ENCODE measurements at places on chromosomes 5 and 9.

GRCh38 chr5:57157666-57158065, 16.2 kb upstream of the GPBP1 start:
- DNase-seq: no peak

- DNase-seq: no peak
Measured at GRCh38 chr9:115445655-115446054, 327.7 kb upstream of the TNC start.

DNA sequence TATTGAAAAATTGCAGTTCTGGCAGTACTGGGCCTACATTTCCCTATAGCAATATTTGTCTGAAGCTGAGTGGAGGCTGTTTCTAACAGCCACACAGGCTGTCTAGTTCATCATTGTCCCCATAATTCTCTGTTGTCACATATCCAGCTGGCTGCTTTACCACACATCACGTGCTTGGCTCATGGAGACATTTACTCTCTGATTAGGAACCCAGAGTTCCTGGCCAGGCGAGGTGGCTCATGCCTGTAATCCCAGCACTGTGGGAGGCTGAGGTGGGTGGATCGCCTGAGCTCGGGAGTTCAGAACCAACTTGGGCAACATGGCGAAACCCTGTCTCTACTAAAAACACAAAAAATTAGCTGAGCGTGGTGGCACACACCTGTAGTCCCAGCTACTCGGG, 81.4 kb downstream of the PGM5 start:
- no peak for DNase-seq

DNA sequence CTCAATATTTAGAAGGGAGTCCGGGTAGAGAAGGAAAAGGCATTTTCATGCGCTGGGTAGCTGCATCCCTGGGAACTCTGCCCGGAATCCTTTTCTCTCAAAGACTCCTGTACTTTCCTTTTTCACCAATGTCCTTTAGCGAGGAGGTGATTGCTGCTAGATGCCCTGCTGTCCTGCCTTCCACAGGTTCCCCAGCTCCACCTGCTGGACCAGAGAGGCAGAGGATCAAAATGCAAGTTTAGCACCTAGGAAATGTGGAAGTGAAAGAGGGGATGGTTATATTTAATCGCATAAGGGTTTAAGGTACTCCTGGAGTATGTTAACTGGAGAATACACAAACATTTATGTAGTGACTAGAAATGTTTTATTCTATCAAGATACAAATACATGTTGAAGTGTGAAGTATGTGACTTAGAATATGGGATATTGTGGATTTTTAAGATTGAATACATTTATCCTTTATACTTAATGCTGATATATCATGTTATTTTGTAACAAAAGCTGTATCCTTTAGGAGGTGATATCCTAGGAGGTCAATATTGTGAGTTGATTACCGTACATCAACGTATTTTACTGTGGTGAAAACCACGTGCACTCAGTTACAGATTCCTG, 145.7 kb downstream of the ARHGAP26 start:
- no peak for DNase-seq

GRCh38 chr9:69611221-69611620, 61.0 kb downstream of the APBA1 start:
- DNase-seq: no peak

DNA sequence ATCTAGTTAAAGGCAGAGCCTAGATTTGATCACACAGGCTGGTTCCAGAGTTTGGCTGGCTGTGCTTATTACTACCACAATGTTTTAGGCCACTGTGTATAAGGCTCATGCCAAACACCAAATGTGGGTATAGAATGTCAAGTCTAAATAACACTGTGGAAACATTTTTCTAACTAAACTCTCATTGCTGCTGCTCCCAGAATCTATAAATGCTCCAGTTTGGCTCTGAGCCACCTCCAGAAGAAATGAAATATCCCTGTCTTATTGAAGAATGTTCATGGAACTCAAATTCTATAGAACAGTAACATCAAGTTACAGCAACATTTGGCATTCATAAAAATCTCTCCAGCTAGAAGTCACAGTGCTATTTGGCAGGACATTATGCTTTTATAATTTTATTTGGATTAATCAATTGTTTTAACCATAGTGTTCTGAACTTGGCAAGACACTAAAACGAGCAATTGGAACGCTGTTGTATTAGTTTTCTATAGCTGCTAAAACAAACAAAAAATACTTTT, 178.1 kb upstream of the COX7C start:
- no peak for DNase-seq

GRCh38 chr5:83199126-83199525, 121.8 kb downstream of the XRCC4 start:
- no peak for DNase-seq

DNA sequence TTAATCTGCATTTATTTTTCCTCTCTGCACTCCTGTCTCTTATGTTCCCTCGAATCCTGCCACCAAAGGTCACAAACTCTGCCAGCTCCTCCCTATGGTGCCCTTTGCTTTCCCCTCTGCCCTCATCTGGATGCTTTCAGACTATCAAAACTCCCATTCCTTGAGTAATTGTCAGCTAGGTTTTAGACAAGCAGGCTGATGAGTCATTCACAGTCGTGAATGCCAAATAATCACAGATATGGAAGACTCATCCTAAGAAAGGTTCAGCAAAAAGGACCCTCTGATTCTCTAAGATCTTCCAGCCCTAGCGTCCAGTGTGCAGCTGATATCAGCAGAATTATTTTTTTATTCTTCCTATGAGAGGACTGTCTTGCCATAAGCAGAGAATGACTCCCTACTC, 104.5 kb upstream of the NUDT12 start:
- DNase-seq: no peak

- DNase-seq: peak; percentile 77
Measured at GRCh38 chr5:119411361-119412278, 40.7 kb upstream of the HSD17B4 start.

- no peak for DNase-seq
Measured at GRCh38 chr5:31964007-31964360, 210.1 kb downstream of the GOLPH3 start.

- no peak for DNase-seq
Measured at GRCh38 chr5:73394610-73395009, 54.0 kb downstream of the FOXD1 start.

GRCh38 chr9:131402738-131403492, 9.0 kb downstream of the PRRC2B start:
- DNase-seq: peak; percentile 79

DNA sequence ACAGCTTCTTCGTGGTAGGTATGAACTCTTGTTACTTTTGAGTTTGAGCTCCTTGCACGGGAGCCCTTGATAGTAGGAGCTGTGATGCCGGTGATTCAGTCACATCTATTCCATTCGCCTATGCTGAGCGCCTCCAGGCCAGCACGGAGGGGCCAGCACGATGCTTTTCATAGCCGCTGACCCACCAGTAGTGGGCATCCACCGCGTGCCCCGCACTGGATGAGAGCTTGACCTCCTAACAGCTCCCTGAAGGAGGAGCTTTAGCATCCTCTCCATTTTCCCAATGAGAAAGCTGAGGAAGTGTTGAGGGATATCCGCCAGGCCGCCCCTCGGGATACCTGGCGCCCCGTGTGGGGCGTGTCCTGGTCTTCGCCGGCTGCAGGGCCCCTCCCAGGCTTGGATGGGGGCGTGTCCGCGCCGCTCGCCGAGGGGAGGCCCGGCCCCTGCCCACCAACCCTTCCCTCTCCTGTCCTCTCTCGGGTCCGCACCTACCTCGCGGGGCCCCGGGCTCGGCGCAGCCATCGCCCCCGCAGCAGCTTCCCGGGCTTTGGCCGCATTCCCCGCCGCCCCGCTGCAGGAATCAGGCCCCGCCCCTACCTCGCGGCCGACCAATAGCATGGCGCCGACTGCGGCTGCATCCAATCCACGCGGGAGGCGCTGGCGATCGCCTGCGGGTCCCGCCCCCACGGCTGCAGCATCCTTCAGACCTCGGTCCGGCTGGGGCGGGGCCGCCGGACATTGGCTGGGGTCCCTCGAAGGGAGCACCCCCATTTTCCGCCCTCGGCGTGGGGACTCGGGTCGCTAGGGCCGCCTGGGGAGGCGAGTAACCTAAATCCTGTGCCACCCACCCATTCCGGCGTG, at the start of gene PIP5KL1:
Gene PIP5KL1 (minus strand): TSS at position 547 of the 861 bp plus-strand sequence. CDS start 25 bp downstream, at position 522.
- DNase-seq: peak; percentile 90

DNA sequence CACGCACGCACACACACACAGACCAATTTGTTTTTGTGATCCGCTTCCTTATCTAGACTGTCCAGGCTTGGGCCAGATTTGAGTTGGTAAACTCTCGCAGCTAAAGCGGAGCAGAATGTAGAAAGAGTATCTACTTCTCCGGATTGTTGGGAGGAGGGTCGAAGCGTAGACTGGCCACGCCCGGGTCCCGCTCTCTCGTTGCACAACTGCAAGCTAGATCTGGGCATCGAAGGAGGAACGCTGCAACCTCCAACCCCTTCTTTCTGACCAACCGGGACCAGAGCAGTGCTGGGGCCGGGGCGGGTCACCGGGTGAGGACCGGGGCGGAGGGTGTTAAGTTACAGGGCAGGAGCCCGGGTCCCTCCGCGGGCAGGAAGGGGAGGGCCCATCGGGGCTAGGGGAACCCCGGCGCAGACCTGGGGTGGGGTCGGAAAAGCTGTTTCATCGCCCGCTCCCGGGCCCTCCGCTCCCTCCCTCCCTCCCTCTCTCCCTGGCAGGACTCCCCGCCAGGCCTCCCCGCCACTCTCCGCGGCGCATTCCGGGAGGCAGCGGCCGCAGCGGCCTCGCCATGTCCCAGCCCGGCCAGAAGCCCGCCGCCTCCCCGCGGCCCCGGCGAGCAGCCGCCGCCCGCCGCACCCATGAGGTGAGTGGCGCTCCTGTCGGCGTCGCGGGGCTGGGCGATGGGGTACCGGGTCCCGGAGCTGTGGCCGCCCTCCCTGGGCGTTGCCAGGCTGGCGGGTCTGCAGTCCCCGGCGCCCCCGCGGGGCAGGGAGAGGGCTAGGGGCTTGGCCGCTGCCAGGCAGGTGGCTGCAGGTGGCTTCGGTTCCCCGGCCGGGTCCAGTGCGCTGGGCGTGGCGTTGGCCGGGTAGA, at the start of gene CAST:
Gene CAST (plus strand): TSS at position 522 of the 870 bp plus-strand sequence. CDS start 47 bp downstream, at position 569.
- peak; percentile 86 for DNase-seq

GRCh38 chr5:167905919-167906853, 385.3 kb upstream of the WWC1 start:
- no peak for DNase-seq

DNA sequence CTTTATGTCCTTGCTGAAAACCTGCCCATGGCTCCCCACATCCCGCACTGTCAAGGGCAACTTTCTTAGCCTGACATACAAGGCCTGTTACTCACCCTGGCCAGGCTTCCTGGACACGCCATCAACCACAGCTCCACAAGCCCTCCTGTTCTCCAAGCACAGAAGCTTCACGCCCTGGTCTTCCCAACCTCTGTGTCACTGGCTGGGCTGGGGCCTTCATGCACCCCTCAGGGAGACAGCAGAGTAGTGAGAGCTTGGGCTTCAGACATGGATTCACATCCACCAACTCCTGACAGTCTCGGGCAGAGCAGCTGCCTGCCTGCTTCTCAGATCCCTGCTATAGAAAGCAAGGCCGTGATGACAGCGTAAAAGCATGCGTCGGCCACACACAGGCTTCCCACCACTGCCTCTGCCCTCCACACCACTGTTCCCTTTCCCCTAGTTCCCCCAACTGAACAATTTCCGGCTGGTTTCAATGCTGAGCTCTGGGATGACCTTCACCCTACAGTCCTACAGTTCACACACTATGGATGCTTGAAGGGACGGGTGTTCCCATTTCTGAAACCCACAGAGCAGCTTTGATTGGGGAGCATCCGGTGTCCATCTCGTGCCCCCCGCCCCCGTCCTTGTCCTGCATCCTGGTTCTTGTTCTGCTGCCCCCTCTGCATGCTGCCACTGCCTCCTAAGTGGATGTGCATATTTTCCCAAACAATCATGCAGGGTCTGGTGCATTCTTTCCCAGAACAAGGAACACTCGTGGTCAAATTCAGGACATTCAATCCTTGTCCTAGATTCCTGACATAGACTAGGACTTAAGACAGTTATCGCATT, 33.4 kb upstream of the ADAMTS2 start:
- no peak for DNase-seq

GRCh38 chr5:147538236-147538635, 28.4 kb upstream of the DPYSL3 start:
- DNase-seq: no peak

DNA sequence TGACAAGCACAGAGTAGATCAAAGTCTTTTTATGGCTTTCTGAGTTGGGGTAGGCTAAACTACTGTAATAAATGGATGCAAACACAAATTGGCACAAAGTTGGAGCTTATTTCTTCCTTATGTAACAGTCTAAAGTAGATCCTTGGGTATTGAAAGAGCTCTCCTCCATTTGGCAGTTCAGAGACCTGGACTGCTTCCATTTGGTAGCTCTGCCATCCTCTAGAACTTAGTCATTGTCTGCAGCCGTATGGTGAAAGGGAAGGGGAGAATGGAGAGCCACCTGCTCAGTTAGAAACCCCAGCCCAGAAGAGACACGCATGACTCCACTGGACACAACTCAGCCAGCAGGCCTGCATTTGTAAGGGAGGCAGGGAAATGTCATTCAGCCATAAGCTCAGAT, 345.0 kb downstream of the DMAC1 start:
- no peak for DNase-seq

DNA sequence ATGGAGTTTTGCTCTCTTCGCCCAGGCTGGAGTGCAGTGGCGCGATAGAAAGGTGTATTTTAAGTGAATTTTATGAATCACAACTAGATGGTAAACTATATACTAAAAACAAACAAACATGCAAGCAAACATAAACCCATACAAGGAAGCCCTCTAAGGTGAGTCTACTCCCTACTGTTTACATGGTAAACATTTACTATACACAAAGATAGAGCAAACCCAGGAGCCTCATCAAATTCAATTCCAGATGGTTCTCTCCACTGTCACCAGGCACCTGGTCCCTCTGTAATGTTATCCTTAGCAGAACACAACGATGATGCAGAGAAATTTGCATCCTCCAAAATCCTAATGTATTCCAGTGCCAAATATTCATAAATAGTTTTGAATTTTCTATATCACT, 17.9 kb downstream of the ANKH start:
- no peak for DNase-seq

- DNase-seq: no peak
Measured at GRCh38 chr9:86639899-86640379, 285.7 kb upstream of the TUT7 start.

GRCh38 chr5:107325866-107326265, 344.9 kb downstream of the EFNA5 start:
- no peak for DNase-seq

DNA sequence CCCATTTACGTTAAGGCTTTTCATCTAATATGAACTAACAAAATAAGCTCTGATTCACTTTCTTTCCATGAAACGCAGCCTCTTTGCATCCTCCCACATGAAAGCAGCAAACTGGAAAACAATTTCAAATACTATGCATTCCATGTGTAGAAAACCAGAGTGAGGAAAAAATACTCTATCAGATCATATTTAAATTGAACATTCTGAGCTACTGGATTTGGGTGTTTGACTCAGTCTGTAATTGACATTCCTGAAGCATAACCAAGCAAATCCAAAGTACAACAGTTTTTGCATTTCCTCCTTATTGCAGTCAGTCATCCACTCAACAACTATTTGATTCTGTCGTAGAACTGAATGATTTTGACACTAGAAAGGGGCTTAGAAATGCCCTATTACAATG, 399.1 kb upstream of the NMUR2 start:
- DNase-seq: no peak

GRCh38 chr9:38396371-38396671, 3.8 kb downstream of the ALDH1B1 start:
- no peak for DNase-seq

Measured in left forelimb (tissue), 1 donor.